ENCODE measurements at places on chromosomes 4 and X. TPM values are rescaled to one million over a fixed set of nuclear protein-coding genes. Genes with fewer than 3 reads are reported as not detected.

DNA sequence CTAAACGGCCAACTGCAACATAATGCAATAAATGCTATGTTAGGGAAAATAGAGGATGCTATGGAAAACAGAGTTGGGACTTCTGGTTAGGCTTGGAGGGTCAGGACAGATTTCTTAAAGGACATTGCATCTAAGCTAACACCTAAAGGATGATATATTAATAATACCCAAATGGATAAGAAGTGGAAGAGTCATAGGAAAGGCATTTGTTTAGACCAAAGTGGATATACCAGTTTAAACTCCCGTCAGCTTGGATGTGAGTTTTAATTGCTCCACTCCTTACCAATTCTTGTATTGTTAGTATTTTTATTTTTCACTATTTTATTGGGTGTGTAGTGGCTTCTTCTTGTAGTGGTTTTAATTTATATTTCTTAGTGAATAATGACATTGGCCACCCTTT lies 93.9 kb downstream of the PTPN13 start:
- DNase-seq = no peak

- no peak for DNase-seq
Observed at GRCh38 chrX:68114573-68115129, 318.6 kb downstream of the OPHN1 start.

MAGEA1 gene
- not detected for total RNA-seq

GRCh38 chrX:19981947-19982346 lies 8.9 kb downstream of the BCLAF3 start:
- DNase-seq = no peak

GRCh38 chr4:37910091-37910486 lies 19.2 kb downstream of the TBC1D1 start:
- DNase-seq = no peak

CNKSR2 gene
- 5.4 TPM for total RNA-seq

- DNase-seq = no peak
Observed at GRCh38 chr4:94131212-94131611, 76.5 kb upstream of the SMARCAD1 start.

- no peak for DNase-seq
Observed at GRCh38 chrX:46838974-46839480, 2.2 kb downstream of the RP2 start.

DNA sequence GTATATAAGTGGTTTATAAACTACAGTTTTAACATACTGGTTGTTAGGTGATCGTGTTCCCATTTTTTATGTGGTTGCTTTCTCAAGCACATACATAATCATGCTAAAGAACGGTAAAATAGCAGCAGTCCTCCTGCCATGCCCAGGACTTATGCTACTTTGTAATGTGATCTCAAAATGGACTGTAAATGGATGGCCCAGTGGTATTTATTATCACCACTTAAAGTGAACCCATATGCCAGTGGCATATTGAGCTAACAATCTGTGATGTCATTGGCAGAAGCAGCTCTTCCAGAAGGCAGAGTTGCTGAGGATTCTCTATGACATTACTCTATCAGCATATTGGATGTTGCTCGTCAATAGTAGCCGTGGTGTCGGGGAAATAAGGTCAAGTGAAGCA lies 28.6 kb downstream of the ANK2 start:
- no peak for DNase-seq

DNA sequence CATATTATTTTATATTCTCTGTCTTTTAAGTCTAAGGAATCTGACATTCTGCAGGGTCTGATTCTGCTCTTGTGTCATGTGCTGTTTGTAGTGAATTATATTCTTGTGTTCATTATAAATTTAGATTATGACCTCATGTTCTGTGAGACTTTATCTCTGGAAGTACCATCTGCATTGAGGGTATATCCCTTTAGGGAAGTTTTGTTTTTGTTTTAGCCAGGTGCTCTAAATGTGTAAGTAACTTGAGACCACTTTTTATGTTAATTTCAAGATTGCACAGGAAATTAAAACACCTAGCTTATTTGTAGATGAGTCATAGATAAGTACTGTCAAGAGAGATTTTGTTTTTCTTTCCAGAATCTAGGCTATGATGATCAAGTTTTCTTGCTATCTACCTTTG lies 35.0 kb upstream of the DKK2 start:
- no peak for DNase-seq

GRCh38 chr4:170425040-170425439 lies 335.3 kb upstream of the AADAT start:
- no peak for DNase-seq

DNA sequence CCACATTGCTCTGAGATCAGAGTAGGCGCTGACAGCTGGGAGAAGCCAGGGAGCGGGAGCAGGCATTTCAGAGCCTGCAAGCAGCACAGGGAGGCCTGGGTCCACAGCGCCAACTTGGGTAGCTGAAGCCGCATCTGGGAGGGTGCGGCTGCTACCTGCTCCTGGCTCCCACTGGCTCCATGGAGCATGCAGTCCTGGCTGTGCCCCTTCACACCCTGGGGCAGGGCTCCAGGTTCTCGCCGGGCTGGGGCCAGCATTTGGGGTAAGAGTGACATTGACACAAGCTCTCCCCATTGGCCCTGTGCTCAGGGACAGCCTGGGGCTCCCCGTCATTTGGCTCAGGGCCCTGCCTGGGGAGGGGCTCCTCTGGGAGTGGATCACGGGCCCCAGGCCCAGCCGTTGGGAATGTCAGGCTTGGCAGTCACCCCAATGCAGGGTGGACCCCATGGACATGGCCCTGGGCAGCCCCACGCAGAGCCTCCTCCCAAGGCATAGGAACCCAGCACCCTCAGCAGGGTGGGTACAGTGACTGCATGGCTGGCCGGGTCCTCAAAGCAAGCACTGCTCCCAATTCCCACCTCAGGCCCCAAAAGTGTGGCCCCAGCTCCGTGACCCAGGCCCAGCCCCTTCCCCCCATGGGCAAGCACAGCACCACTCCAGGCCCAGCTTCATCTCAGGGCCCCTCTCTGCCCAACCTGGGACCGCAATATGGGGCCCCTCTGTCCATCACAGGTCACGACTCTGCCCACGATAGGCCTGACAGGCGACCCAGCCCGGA lies 82.4 kb downstream of the PRDM5 start:
- DNase-seq = no peak

ADAM29 gene
- total RNA-seq = not detected

DNA sequence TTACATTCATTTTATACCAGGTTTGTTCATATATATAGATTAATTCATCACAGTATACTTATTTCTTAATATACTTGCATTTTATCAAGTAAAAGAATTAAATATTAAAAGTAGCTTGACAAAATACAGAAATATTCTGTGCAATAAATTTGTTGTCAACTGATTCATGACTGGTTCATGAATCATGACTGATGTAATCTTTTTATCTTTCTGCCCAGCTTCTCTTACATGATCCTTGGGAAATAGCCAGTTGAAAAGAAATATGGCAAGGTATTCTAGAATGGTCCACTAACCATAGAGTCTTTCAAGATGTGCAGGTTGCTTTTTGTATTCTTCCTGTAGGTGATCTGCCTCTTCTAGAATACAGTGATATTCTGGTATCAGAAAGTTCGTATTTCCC lies 4.2 kb upstream of the CCNA2 start:
- no peak for DNase-seq

- no peak for DNase-seq
Observed at GRCh38 chrX:11881485-11882170, 123.6 kb downstream of the MSL3 start.

DNA sequence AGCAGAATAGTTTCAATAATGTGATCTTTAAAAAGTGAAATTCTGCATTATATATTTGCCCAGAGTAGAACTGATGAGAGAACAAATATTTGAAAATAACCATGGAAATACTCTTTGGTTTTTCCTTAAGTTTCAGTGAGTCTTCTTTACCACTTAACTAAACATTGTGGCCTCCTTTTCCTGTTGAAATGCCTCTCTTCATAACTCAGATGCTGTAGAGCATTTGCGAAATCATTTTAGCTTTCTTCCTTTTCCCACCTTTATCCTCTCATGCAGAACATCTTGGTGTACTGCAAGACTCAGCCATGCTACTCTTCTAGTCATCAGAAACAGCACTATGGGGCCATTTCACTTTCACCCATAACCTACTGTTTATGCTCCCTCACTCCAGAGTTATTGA lies 48.2 kb downstream of the CASK start:
- no peak for DNase-seq

MAGEA4 gene
- total RNA-seq = not detected

DNA sequence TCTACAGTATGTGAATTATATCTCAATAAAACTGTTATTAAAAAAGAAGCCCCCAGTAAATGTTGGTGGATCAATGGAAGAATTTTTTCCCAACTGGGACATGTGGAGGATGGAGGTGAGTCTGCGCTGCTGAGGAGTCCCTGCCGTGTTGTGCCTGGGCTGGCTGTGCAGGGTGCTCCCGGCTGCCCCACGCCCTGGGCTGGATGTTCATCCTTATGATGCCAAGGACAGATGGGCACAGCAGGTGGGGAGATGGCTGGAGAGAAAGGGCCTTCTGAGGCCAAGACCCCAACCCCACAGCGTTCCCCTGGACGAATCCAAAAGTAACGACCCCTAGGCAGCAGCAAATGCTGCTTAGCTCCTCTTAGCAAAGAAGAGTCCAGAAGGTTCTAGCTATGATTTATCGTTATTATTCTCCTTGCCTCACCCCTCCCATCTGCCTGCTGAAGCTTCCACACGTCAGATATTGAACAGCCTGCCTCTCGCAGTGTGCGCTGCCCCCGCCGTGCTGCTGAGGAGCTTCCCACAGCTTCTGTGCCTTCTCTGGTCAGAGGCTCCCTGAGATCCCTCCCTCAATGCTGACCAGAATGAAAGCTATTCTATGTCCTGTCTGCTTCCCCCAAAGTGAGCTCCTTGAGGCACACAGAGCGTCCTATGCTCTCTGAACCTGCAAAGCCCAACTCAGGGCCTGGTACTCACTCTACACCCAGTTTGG lies 26.5 kb downstream of the HMX1 start:
- no peak for DNase-seq

TCEAL9 gene
- 53.2 TPM for total RNA-seq

TMEM35A gene
- total RNA-seq = 3.2 TPM

All from aorta (tissue), 5 donors.